ENCODE measurements at places on chromosomes 1 and 21. TPM values are rescaled to one million over a fixed set of nuclear protein-coding genes. Genes with fewer than 3 reads are reported as not detected.

LAX1 gene
- total RNA-seq: not detected

CAMK2N1 gene
- 20.5 TPM for total RNA-seq

SLAMF6 gene
- not detected for total RNA-seq

GJA5 gene
- total RNA-seq: not detected

FABP3 gene
- total RNA-seq: 18.5 TPM

AK5 gene
- total RNA-seq: 10.9 TPM

NOTCH2NLA gene
- 24.3 TPM for total RNA-seq

GJB5 gene
- total RNA-seq: not detected

NUDT4B gene
- 60.8 TPM for total RNA-seq

OR6N1 gene
- not detected for total RNA-seq

Data from MG63 (cell line).